ENCODE measurements at places on chromosomes 12 and 14. TPM values are rescaled to one million over a fixed set of nuclear protein-coding genes. Genes with fewer than 3 reads are reported as not detected.
A peak's percentile ranks its signal among the peaks of the same experiment; 100 is the strongest.

KRT79 gene
- not detected for polyA plus RNA-seq

PIP4P1 gene
- polyA plus RNA-seq: 30.7 TPM

ARF6 gene
- 45.2 TPM for polyA plus RNA-seq

GARIN6 gene
- polyA plus RNA-seq: not detected

SLC25A47 gene
- polyA plus RNA-seq: not detected

TMEM119 gene
- polyA plus RNA-seq: 25.7 TPM

POLR3B gene
- polyA plus RNA-seq: 3.3 TPM

TCL1B gene
- not detected for polyA plus RNA-seq

KITLG gene
- 8.9 TPM for polyA plus RNA-seq

CISTR gene
- not detected for polyA plus RNA-seq

COCH gene
- 9.9 TPM for polyA plus RNA-seq

GALNT9 gene
- polyA plus RNA-seq: not detected

GRCh38 chr12:112978163-112979040 lies at the start of gene OAS2:
Gene OAS2, plus strand, starts transcription at chr12:112978519. Its CDS starts 90 bp downstream, at chr12:112978609.
- H3K4me1 ChIP-seq: peaks cover 6% of the 10 kb centered on the region
- H3K27ac ChIP-seq: no peak within 1 kb of the TSS
- no peak for DNase-seq
- H3K4me3 ChIP-seq: no peak within 1 kb of the TSS
- no peaks in the 10 kb centered on the region for H3K36me3 ChIP-seq
- H3K27me3 ChIP-seq: no peaks in the 10 kb centered on the region

DNA sequence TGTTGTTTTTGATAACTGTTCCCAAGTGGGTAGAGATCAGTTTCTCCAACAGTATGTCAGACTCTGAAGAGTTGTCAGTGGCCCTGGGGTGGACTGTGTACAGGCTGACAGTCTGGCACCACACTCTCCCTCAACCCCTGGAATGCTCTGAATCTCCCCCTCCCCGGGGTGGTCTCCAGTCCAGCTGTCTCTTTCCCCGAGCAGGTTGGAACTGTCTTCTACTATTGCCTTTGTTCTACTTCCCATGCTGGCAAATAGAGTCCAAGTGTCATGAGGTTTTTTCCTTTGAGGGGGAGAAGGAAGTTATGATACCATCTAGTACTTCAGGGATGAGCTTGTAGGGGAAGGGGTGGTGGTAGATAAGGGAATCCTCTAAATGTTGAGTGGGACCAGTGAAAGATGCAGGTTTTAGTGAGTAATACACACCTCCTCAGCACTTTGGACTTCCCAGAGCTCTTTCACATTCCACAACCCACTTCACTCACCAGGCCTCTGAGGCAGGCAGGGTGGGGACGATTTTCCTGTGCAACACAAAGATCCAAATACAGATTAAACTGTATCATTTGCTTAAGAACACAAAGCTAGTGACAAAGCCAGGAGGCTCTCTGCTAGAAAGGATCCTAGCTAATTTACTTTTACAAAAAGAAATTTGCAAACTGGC lies 170.7 kb upstream of the GZMB start:
- no peak overlapping the region for H3K4me3 ChIP-seq
- H3K27me3 ChIP-seq: peaks cover 39% of the 10 kb centered on the region
- no peaks in the 10 kb centered on the region for H3K36me3 ChIP-seq
- H3K27ac ChIP-seq: no peak overlapping the region

- DNase-seq: no peak
- H3K27me3 ChIP-seq: no peaks in the 10 kb centered on the region
- no peak overlapping the region for H3K4me3 ChIP-seq
- no peak overlapping the region for H3K27ac ChIP-seq
- no peaks in the 10 kb centered on the region for H3K36me3 ChIP-seq
Measured at GRCh38 chr12:41943671-41944070, 201.0 kb downstream of the GXYLT1 start.

DNA sequence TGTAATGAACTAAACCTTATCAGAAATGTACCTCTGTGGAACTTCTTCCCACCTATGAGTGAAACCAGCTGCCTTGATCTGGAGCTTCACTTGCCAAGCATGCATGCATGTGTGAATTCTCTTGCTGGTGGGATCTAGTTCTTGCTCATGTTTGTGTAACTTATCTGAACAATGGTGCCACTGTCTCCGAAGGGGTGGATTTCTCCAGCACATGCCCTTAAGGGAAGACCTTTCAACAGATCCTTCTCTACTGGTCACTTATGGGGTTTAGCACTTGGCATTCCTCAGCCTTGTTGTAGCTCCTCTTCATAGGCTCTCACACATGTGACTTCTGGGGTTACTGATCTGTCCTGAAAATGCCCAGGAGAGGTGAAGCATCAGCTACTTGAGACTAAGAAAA lies 25.0 kb downstream of the SMOC1 start:
- no peaks in the 10 kb centered on the region for H3K27me3 ChIP-seq
- H3K27ac ChIP-seq: no peak overlapping the region
- H3K36me3 ChIP-seq: no peaks in the 10 kb centered on the region
- DNase-seq: no peak
- H3K4me3 ChIP-seq: no peak overlapping the region

GRCh38 chr14:97023871-97024270 lies 226.7 kb downstream of the VRK1 start:
- H3K4me1 ChIP-seq: no peaks in the 10 kb centered on the region
- no peaks in the 10 kb centered on the region for H3K36me3 ChIP-seq
- no peak overlapping the region for H3K27ac ChIP-seq
- H3K27me3 ChIP-seq: no peaks in the 10 kb centered on the region

DNA sequence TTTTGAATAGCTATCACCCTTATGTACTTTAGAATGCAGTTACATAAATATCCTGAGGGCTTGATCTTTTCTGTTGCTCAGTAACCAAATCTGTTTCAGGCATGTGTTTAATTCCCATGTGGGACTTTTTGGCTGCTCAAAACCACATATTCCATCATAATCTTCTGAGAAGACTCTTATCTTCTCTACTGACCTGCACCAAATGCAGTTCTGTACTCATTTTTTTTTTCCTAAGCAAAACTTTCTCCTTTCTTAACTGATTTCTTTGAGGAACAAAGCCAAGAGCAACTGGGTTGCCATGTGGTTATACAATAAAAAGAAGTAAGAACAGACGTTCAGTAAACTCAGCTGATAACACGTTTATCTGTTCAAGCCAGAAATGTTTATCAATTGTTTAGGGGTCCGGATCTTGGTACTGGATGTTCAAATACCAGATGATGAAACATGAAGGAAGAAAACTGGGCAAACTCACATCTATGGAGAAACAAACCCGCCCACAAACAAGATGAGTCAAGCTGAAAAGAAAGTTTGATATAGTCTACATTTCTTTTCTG lies 50.1 kb downstream of the TMEM132C start:
- H3K27me3 ChIP-seq: no peaks in the 10 kb centered on the region
- no peak for DNase-seq
- H3K36me3 ChIP-seq: no peaks in the 10 kb centered on the region
- no peak overlapping the region for H3K27ac ChIP-seq
- no peaks in the 10 kb centered on the region for H3K4me1 ChIP-seq

DNA sequence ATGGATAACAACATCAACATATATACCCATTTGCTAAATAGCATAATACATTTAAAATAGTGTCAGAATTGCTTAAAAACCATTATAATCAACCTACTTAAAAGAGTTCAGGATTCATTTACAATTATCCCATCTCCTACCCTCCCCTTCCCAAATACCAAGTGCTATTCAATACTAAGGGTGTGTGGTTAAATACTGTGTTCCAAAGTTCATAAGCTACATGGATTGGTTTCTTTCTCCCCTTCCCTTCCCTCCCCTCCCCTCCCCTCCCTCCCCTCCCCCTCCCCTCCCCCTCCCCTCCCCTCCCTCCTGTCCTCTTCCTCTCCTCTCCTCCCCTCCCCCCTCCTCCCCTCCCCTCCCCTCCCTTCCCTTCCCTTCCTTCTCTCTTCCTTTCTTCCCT lies 97.0 kb upstream of the NPAS3 start:
- H3K27ac ChIP-seq: no peak overlapping the region
- no peaks in the 10 kb centered on the region for H3K27me3 ChIP-seq
- H3K36me3 ChIP-seq: no peaks in the 10 kb centered on the region
- H3K4me1 ChIP-seq: no peaks in the 10 kb centered on the region
- no peak overlapping the region for H3K4me3 ChIP-seq
- no peak for DNase-seq

DNA sequence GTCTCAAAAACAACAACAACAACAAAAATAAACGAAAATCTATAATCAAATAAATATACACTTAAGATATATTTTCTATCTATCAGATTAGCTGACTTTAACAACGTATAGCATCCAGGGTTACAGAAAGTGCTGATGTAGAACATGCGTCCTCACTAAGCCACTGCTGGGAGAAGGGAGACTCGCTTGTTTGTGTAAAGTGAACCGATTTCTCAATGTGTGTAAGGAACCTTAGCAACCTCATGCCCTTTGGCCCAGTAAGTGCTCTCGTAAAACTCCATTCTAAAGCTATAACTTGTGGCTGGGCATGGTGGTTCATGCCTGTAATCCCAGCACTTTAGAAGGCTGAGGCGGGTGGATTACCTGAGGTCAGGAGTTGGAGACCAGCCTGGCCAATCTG lies 23.8 kb downstream of the NFKBIA start:
- no peak for DNase-seq
- H3K4me3 ChIP-seq: no peak overlapping the region
- no peaks in the 10 kb centered on the region for H3K36me3 ChIP-seq

DNA sequence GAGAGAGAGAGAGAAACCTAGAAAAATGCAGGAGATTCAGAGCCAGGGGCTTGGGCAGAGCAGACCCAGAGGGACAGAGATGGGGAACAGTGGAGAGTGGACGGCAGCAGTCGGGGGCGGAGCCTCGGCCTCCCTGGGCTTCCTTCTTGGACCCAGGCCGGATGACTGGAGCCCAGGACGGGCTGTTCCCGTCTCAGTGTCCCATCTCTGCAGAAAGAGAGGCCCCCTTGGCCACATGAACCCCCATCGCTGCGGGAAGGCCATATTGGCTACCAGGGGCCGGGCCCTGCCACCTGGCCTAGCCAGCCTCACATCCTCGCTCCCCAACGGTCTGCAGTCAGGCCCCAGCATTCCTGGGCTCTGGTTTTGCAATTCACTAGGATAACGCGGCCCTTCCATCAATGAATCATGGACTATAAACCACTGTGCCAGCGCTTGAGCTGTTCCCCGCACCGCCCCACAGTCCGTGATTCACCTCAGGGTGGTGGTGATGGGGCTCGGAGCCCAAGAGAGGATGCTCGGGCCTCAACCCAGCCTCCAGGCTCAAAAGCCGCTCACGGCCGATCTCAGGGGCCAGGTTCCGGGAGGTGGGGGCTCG lies 116.5 kb downstream of the RFLNA start:
- H3K27me3 ChIP-seq: no peaks in the 10 kb centered on the region
- H3K27ac ChIP-seq: peak overlapping the region; percentile 81
- H3K4me3 ChIP-seq: no peak overlapping the region
- peak; percentile 69 for DNase-seq

- H3K27ac ChIP-seq: no peak overlapping the region
- H3K4me1 ChIP-seq: peaks cover 25% of the 10 kb centered on the region
- DNase-seq: no peak
- no peaks in the 10 kb centered on the region for H3K27me3 ChIP-seq
- H3K36me3 ChIP-seq: no peaks in the 10 kb centered on the region
Measured at GRCh38 chr12:104669851-104670337, 213.1 kb downstream of the CHST11 start.

GRCh38 chr12:45415393-45415817 lies 199.5 kb downstream of the ANO6 start:
- no peaks in the 10 kb centered on the region for H3K27me3 ChIP-seq
- H3K4me3 ChIP-seq: no peak overlapping the region
- no peak overlapping the region for H3K27ac ChIP-seq
- no peak for DNase-seq
- H3K36me3 ChIP-seq: peaks cover 79% of the 10 kb centered on the region
- H3K4me1 ChIP-seq: 0 out of 2 replicates have a peak, but pooled peaks cover 5% of the 10 kb centered on the region

- no peaks in the 10 kb centered on the region for H3K36me3 ChIP-seq
- H3K4me3 ChIP-seq: no peak overlapping the region
- no peak for DNase-seq
- H3K27me3 ChIP-seq: no peaks in the 10 kb centered on the region
Measured at GRCh38 chr14:51614707-51615106, 37.0 kb upstream of the FRMD6 start.

DNA sequence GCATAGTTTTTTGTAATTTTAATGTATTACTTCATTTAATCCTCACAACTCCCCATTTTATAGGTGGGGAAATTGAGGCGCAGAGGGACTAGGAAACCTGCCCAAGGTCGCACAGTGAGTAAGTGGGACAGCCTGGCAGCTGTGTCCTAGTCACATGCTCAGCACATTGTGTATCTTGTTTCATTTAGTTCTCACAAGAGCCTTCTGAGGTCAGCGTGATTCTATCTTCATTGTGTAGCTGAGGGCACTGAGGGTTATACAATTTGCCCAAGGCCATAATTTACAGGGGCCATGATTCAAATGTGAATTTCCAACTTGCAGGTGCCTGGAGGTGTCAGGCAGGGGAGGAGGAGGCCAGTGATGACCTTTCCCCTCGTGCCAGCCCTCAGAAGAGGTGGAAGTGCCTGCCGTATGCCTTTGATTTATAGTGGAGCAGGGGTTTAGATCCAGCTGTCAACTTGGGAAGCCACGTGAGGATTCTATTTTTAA lies 30.3 kb upstream of the SMOC1 start:
- no peaks in the 10 kb centered on the region for H3K27me3 ChIP-seq
- H3K27ac ChIP-seq: no peak overlapping the region
- DNase-seq: no peak
- H3K4me3 ChIP-seq: no peak overlapping the region

GRCh38 chr14:68658029-68658509 lies 134.8 kb downstream of the ZFP36L1 start:
- no peak overlapping the region for H3K27ac ChIP-seq
- H3K36me3 ChIP-seq: no peaks in the 10 kb centered on the region
- DNase-seq: no peak
- H3K4me3 ChIP-seq: no peak overlapping the region
- H3K4me1 ChIP-seq: peaks cover 33% of the 10 kb centered on the region
- H3K27me3 ChIP-seq: no peaks in the 10 kb centered on the region

DNA sequence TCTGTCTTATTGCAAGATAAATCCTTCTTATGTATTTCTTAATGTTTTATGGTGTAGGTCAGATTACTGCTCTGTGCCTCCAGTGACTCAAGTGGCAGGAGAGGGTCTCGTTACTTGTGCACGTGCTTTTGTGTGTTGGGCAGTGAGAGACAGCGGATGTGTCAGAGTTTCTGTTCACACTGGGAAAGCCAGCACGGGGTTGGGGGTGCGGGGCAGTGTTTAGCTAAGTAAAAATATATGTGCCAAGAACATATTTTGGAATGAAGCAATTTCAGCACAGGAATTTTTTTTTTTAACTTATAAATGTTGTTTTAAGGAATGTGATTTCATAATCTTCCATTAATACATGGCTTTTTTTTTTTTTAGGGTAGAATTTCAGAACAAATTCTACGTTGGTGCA lies 4.5 kb upstream of the DNAH10 start:
- DNase-seq: no peak
- peaks cover 17% of the 10 kb centered on the region for H3K36me3 ChIP-seq

DNA sequence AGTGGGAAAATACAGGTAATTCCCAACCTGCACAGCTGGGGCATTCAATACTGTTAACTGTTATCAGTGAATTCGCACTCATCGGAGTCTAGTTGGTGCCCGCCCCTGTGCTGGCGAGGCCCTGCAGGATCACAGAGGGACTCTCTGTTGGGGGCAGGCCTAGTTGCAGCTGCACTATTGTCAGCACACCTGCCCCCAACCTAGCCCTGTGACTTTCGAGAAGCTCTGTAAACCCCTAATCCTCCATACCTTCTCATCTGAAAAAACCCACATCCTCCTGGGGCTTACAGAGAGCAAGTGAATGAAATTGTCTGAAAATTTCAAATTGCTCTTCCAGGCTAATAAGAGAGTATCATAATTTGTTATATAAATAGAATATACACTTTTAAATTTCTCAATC lies 132.2 kb upstream of the NUDT4 start:
- DNase-seq: no peak
- no peak overlapping the region for H3K27ac ChIP-seq
- H3K27me3 ChIP-seq: no peaks in the 10 kb centered on the region
- H3K36me3 ChIP-seq: no peaks in the 10 kb centered on the region
- peaks cover 26% of the 10 kb centered on the region for H3K4me1 ChIP-seq
- no peak overlapping the region for H3K4me3 ChIP-seq
